Neural crest cell (in vitro differentiated cells): ENCODE measurements at places on chromosomes 2 and 18. TPM values are rescaled to one million over a fixed set of nuclear protein-coding genes. Genes with fewer than 3 reads are reported as not detected.

LIMS4 gene
- 0.32 and 0.75 TPM in 2 replicates for total RNA-seq

MC5R gene
- not detected in 2 replicates for total RNA-seq

DUSP2 gene
- total RNA-seq: 1.0 and 1.1 TPM in 2 replicates

LCLAT1 gene
- 26.8 and 27.7 TPM in 2 replicates for total RNA-seq

PLCL1 gene
- 0.32 and 0.72 TPM in 2 replicates for total RNA-seq

ZC3H15 gene
- 73.1 and 76.7 TPM in 2 replicates for total RNA-seq

COL5A2 gene
- 62.6 and 68.7 TPM in 2 replicates for total RNA-seq

HK2 gene
- total RNA-seq: 40.1 and 43.3 TPM in 2 replicates

MYL1 gene
- total RNA-seq: not detected in 2 replicates

SLC9A4 gene
- not detected in 2 replicates for total RNA-seq

EPC2 gene
- total RNA-seq: 31.6 and 35.3 TPM in 2 replicates

CD8B gene
- total RNA-seq: not detected in 2 replicates

UPP2 gene
- not detected in 2 replicates for total RNA-seq

NEUROD1 gene
- 2.5 and 2.7 TPM in 2 replicates for total RNA-seq

UGT1A5 gene
- not detected in 2 replicates for total RNA-seq

CRACDL gene
- total RNA-seq: 0.37 and 0.48 TPM in 2 replicates

FOXI3 gene
- total RNA-seq: 0.12 TPM in 1 of 2 replicates, not detected in the other

ADGRF3 gene
- total RNA-seq: 0.44 and 0.77 TPM in 2 replicates

RPRM gene
- total RNA-seq: 4.5 and 4.9 TPM in 2 replicates

GALNT1 gene
- total RNA-seq: 92.3 and 93.5 TPM in 2 replicates
